ENCODE measurements at places on chromosomes 5 and 9.
A peak's percentile ranks its signal among the peaks of the same experiment; 100 is the strongest.

GRCh38 chr5:176296-176823, 14.9 kb upstream of the LRRC14B start:
- DNase-seq = no peak

GRCh38 chr5:56307714-56308333, 74.7 kb upstream of the ANKRD55 start:
- DNase-seq = no peak

GRCh38 chr9:76519075-76519835, 60.3 kb downstream of the GCNT1 start:
- DNase-seq = no peak

GRCh38 chr9:131589124-131589711, 43.9 kb downstream of the PRRT1B start:
- no peak for DNase-seq

- no peak for DNase-seq
Observed at GRCh38 chr5:16152601-16153568, 26.7 kb downstream of the MARCHF11 start.

DNA sequence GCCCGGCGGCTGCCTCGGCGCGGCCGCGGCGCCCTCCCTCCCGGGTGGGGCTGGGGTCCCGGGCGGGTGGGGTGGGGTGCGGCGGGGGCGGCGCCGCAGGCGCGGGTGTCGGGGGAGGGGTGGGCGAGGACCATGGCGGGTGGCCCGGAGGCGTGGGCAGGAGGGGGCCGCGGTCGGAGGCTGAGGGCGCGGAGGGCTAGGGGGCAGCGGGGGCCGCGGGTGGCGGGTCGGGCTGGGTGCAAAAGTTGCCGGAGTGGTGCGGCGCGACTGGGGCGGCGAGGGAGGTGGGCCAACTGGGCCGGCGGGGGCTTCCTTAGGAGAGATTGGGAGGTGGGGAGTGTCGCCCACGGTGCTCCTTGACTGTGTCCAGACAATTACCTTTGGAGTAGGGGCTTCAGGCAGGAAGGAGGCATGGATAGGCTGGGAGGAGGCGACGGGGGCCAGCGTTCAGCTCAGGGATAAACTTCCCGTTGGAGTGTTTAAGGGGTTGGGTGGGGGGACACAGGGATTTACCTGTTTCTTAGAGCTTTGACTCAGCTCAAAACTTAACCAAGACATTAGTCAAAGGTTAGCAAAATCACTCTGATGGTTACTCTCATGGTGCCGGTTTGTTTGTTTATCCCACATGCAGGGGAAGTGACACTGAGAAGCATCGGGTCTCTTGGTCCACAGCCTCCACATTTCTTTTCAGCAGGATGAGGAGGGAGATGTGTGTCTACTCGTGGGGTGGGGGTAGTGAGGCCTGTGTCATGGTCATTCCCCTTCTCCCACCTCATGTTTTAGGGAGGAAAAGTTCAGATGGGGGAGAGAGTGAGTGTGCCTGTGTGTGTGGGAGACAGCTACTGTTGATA, 859 bp downstream of the CSNK1G3 start:
- DNase-seq = peak; percentile 54

DNA sequence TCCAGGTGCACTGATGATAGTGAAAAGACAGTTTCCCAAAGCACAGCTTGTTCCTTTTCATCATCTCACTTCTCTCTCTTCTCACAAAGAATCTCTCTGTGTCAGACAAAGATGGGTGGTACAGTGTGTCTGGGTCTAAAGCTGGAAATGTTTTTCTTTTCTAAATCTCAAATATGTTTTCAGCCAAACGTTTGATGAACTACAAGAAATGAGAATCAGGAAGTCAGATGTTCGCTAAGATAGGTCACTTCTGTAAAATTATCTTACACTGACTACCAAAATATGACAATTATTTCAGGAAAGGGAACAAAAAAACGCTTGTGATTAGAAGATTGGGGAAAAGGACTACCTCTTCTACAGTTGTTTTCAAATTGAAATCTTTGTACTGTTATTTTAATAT, 708.8 kb downstream of the PTPRD start:
- peak; percentile 92 for DNase-seq

DNA sequence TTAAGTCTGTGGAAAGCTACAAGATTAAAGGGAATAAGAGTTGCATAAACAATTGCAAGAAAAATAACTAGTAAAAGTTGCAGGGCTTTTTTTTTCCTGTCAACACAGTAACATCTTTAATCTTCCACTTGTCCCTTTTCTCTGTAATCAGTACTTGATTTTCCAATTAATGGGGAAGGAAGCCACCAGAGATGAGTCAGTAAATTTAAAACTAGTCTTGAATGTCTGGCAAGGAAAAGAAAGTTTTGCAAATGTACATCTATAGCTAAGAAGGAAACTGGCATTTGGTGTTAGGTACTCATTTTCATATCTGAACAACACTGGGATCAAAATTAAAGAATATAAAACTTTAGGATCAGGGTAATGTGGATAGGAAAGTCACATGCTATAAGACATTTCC, 17.1 kb downstream of the DAP start:
- DNase-seq = peak; percentile 40

DNA sequence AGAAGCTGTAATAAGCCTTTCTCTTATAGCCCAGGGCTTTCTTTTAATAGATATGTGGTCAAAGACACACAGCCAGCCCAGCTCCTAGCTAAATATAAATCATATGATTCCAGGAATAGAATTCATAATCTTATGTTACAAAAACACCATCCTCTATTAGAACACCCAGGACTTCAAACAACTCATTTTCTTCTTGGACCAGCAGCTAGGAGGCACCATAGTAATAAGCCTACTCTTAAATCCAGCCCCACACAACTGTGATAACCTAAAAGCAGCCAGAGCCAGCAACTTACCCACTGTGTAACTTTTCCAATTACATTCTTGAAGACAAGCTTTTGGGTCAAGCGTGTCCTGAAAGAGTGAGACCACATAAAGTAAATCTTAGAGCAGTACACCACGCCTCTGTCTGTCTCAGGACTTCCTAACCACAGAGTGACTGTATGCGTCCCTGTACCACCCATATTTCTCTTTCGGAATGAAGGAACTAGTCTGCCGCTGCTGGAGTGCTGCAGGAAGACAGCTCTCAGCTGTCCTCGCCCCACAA, 223.8 kb downstream of the TLE1 start:
- peak; percentile 8 for DNase-seq

DNA sequence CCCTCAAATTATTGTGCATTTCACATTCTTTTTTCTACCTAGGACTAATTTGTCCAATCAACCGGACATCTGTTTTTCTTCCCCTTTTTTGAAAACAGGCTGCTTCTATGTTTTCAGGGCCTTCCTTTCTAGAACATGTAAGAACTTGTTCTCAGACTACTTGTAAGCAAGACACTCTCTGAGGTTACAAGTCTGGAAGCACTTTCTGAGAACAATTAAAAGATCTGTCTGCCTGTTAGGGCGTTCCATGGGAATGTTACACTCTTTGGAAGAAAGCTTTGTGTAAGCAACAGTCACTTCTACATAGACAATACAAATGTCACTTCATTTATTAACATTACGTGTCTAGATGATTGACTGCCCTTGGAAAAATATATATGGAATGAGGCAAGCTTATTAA, 50.9 kb upstream of the HSPB3 start:
- DNase-seq = peak; percentile 52
